Osteocyte (in vitro differentiated cells): ENCODE measurements at places on chromosomes 16 and 17. TPM values are rescaled to one million over a fixed set of nuclear protein-coding genes. Genes with fewer than 3 reads are reported as not detected.
A peak's percentile ranks its signal among the peaks of the same experiment; 100 is the strongest.

GRCh38 chr16:85350146-85350728, 238.0 kb upstream of the CIBAR2 start:
- H3K27me3 ChIP-seq: no peaks in the 10 kb centered on the region
- DNase-seq: no peak
- peaks cover 51% of the 10 kb centered on the region for H3K4me1 ChIP-seq

DNA sequence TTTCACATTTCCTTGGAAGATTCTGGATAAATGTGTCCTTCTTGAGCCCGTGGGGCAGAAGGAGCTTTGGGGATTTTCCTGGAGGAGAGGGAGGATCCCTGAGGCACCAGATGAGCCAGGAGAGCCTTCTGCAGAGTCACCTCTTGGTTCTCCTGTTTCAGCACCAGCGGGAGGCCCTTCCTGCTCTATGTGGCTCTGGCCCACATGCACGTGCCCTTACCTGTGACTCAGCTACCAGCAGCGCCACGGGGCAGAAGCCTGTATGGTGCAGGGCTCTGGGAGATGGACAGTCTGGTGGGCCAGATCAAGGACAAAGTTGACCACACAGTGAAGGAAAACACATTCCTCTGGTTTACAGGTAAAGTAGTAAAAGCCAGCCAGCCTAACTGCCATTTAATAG, 77.1 kb downstream of the ARSG start:
- H3K4me1 ChIP-seq: no peaks in the 10 kb centered on the region
- H3K36me3 ChIP-seq: no peaks in the 10 kb centered on the region
- no peak overlapping the region for H3K4me3 ChIP-seq

The RNF112 gene
- total RNA-seq: 0.39 and 0.89 TPM in 2 replicates

GRCh38 chr17:45149669-45150664, 1.7 kb downstream of the HEXIM1 start:
- no peaks in the 10 kb centered on the region for H3K27me3 ChIP-seq
- peaks cover 33% of the 10 kb centered on the region for H3K4me1 ChIP-seq
- no peak for DNase-seq
- peak overlapping the region; percentile 100 for H3K27ac ChIP-seq

DNA sequence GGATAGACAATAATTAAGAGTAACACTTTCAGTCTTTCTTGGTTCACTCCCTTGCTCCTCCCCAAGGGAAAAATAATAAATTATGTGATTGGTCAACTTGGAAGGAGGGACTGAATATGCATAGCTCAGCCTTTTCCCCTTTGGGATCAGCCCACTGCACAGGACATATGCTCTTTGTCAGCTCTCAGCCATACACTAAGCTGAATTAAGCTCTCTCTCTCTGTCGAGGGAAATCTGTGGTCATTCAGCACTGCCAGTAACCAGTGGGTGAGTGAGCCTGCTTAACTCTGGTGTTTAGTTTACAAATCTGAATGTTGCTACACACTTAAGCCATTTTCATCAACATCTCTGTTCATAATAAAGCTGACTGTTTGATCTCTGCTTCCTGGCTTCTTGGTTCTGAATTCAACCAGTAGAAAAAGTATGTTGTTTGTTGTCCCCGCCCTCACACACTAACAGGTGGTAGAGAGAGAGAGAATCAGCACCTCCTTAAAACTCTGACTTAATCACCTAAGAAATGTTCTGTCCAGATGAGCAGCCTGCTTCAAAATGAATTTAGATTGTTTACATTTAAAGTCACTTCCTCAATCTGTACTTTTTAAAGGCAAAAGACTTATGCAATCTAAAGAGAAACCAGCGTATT, 102.3 kb upstream of the C17orf78 start:
- H3K36me3 ChIP-seq: peaks cover 34% of the 10 kb centered on the region
- H3K4me1 ChIP-seq: no peaks in the 10 kb centered on the region
- H3K27me3 ChIP-seq: no peaks in the 10 kb centered on the region

- H3K27ac ChIP-seq: peak overlapping the region; percentile 92
- peak overlapping the region; percentile 81 for H3K4me3 ChIP-seq
- DNase-seq: no peak
- no peaks in the 10 kb centered on the region for H3K27me3 ChIP-seq
- no peaks in the 10 kb centered on the region for H3K36me3 ChIP-seq
- peaks cover 44% of the 10 kb centered on the region for H3K4me1 ChIP-seq
Measured at GRCh38 chr17:17683710-17684365, 2.6 kb downstream of the RAI1 start.

DNA sequence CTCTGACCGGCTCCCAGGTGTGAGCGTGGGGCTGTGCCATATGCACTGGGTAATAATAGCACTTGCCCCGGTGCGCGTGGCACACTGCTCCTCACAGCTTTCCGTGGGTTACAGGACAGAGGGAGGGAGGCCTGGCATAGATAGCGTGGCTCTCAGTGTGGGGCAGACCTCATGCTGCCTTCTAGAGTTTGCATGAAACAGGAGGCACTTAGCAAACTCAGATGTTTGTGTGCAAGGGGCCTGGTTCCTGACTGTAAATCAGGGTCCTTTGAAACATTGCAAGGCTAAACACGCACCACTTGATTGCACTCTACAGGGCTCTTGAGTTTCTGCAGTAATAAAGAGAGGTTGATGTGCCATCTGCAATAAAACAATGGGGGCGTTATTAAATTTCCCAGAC, 101.7 kb downstream of the RPTOR start:
- H3K27ac ChIP-seq: no peak overlapping the region
- DNase-seq: no peak
- H3K27me3 ChIP-seq: no peaks in the 10 kb centered on the region
- H3K4me1 ChIP-seq: peaks cover 61% of the 10 kb centered on the region

The KRT24 gene
- total RNA-seq: not detected in 2 replicates

The TP53TG3F gene
- total RNA-seq: not detected in 2 replicates

The ABCA3 gene
- 20.4 and 21.0 TPM in 2 replicates for total RNA-seq

The CDH8 gene
- total RNA-seq: 7.6 and 7.7 TPM in 2 replicates

- no peaks in the 10 kb centered on the region for H3K36me3 ChIP-seq
- no peak overlapping the region for H3K27ac ChIP-seq
- peaks cover 11% of the 10 kb centered on the region for H3K4me1 ChIP-seq
- H3K4me3 ChIP-seq: no peak overlapping the region
Measured at GRCh38 chr16:83231729-83232128, 576.0 kb upstream of the HSBP1 start.

The CPD gene
- total RNA-seq: 70.1 and 72.4 TPM in 2 replicates

DNA sequence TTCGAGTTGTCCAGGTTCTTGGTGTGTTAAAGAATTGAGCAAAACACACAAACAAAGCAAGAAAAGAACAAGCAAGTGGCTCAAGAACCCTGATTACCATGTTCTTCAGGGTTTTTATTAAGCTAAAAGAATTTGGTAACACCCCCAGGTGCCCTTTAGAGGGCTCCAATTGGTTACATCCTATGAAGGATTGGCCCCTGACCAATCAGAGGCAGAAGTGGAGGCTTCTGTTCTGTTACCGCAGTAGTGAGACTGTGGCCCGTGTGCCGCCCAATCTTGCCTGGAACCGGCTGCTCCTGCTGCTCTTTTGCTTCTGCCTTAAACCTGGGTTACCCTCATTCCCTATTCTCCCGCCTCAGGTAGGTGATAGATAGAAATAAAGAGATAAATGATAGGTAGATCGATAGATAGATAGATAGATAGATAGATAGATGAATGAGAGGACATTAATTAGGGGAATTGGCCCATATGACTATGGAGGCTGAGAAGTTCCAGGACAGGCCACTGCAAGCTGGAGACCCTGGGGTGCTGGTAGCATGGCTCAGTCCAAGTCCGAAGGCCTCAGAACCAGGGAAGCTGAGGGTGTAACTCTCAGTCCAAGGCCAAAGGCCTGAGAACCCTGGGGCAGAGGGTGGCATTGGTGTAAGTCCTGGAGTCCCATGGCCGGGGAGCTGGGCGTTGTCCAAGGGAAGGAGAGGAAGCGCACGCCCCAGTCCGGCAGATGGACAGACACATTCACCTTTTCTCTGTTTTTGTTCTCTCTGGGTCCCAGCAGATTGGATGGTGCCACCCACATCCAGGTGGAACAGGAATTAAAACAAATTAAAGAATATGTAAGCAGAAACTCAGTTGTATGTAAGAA, 3.5 kb upstream of the CA5A start:
- no peaks in the 10 kb centered on the region for H3K4me1 ChIP-seq
- H3K36me3 ChIP-seq: no peaks in the 10 kb centered on the region
- no peak overlapping the region for H3K27ac ChIP-seq

DNA sequence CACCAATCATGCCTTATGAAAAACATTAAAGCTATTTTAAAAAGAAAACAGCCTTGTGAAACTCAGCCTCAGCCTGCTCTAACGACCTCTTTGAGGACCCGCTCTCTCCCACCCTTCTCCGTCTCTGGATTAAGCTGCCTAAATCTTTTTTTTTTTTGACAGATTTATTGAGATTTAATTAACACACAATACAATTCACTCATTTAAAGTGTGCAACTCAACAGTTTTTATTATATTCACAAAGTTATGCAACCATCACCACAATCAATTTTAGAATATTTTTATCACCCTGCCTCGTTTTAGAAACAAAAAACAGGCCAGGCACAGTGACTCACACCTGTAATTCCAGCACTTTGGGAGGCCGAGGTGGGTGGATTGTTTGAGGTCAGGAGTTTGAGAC, 8.4 kb downstream of the CDR2L start:
- no peak overlapping the region for H3K27ac ChIP-seq
- no peaks in the 10 kb centered on the region for H3K27me3 ChIP-seq
- H3K36me3 ChIP-seq: no peaks in the 10 kb centered on the region
- no peak for DNase-seq

GRCh38 chr17:35257208-35257659, 14.4 kb downstream of the SLFN5 start:
- peaks cover 33% of the 10 kb centered on the region for H3K36me3 ChIP-seq
- peak overlapping the region; percentile 27 for H3K27ac ChIP-seq
- H3K27me3 ChIP-seq: no peaks in the 10 kb centered on the region
- H3K4me3 ChIP-seq: no peak overlapping the region

The PLXDC1 gene
- 17.1 and 19.7 TPM in 2 replicates for total RNA-seq

- DNase-seq: no peak
- H3K4me1 ChIP-seq: peaks cover 30% of the 10 kb centered on the region
- no peaks in the 10 kb centered on the region for H3K36me3 ChIP-seq
Measured at GRCh38 chr16:88747588-88748301, 37.3 kb downstream of the PIEZO1 start.

The SGSH gene
- 67.2 and 71.0 TPM in 2 replicates for total RNA-seq

The APRT gene
- 77.1 and 83.9 TPM in 2 replicates for total RNA-seq

- H3K4me3 ChIP-seq: no peak overlapping the region
- no peak for DNase-seq
- H3K27ac ChIP-seq: no peak overlapping the region
- peaks cover 49% of the 10 kb centered on the region for H3K27me3 ChIP-seq
- H3K36me3 ChIP-seq: no peaks in the 10 kb centered on the region
Measured at GRCh38 chr17:58049533-58049932, 33.7 kb upstream of the DYNLL2 start.

DNA sequence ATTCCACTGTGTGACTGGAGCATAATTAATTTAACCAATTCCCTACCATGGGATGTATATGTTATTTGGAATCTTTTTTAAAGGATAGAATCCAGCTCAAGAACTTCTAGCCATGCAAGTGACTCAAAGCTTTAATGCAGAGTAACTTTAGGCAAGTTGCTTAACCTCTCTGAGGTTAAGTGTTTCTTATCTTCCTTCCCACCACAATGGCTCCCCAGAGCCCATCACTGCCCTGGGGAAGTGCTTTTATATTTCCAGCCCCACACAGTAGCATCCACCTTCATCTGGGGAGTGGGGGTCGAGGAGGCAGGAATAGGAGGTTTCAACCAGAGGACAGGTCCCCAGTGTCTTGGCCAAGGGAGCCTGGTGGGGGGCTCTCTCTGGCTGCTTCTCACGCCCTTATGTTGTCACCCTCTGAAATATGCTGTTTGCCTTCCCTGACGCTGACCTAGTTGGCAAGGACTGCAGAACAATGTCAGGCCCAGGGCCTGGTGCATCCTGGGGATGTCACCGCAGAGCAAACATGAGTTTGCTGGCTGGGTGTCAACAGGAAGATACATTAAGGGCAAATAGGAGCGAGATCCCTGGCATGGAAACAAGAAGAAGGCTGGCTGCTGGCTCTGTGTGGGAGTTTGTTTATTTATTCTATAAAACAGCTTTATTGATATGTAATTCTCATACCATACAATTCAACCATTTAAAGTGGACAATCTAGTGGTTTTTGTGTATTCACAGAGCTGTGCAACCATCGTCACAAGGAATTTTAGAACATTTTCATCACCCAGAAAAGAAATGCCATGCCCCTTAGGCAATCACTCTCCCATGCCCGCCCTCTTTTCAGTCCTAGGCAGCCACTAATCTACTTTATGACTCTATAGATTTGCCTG, 46.6 kb upstream of the WSB1 start:
- no peaks in the 10 kb centered on the region for H3K36me3 ChIP-seq
- no peak overlapping the region for H3K27ac ChIP-seq
- H3K4me3 ChIP-seq: no peak overlapping the region
- peaks cover 31% of the 10 kb centered on the region for H3K27me3 ChIP-seq

- no peak for DNase-seq
- H3K4me1 ChIP-seq: no peaks in the 10 kb centered on the region
- no peaks in the 10 kb centered on the region for H3K27me3 ChIP-seq
- no peaks in the 10 kb centered on the region for H3K36me3 ChIP-seq
- H3K4me3 ChIP-seq: no peak overlapping the region
- H3K27ac ChIP-seq: no peak overlapping the region
Measured at GRCh38 chr16:17246974-17247732, 223.6 kb downstream of the XYLT1 start.

The DOC2A gene
- total RNA-seq: 1.3 TPM in 2 replicates

The TMEM92 gene
- 4.3 and 6.6 TPM in 2 replicates for total RNA-seq

The VTN gene
- 0.70 and 0.97 TPM in 2 replicates for total RNA-seq

The PARD6A gene
- 4.1 and 4.6 TPM in 2 replicates for total RNA-seq

The CHD9NB gene
- 3.4 and 4.8 TPM in 2 replicates for total RNA-seq

The GAST gene
- not detected in 2 replicates for total RNA-seq

The SBK1 gene
- 4.9 and 5.0 TPM in 2 replicates for total RNA-seq

The FBRS gene
- 66.5 and 67.4 TPM in 2 replicates for total RNA-seq

- H3K27ac ChIP-seq: no peak overlapping the region
- no peak for DNase-seq
- H3K36me3 ChIP-seq: no peaks in the 10 kb centered on the region
- H3K4me3 ChIP-seq: no peak overlapping the region
- no peaks in the 10 kb centered on the region for H3K4me1 ChIP-seq
Measured at GRCh38 chr16:79519448-79519847, 81.1 kb downstream of the MAF start.

The ARL6IP1 gene
- total RNA-seq: 95.4 and 97.9 TPM in 2 replicates

- no peaks in the 10 kb centered on the region for H3K27me3 ChIP-seq
- H3K36me3 ChIP-seq: peaks cover 21% of the 10 kb centered on the region
- peak overlapping the region; percentile 54 for H3K27ac ChIP-seq
- peaks cover 9% of the 10 kb centered on the region for H3K4me1 ChIP-seq
- no peak for DNase-seq
- no peak overlapping the region for H3K4me3 ChIP-seq
Measured at GRCh38 chr16:508884-509736, 18.4 kb upstream of the CAPN15 start.

The QRICH2 gene
- total RNA-seq: 6.3 and 7.3 TPM in 2 replicates

- no peaks in the 10 kb centered on the region for H3K4me1 ChIP-seq
- H3K27me3 ChIP-seq: no peaks in the 10 kb centered on the region
- no peaks in the 10 kb centered on the region for H3K36me3 ChIP-seq
- H3K4me3 ChIP-seq: no peak overlapping the region
- no peak for DNase-seq
- H3K27ac ChIP-seq: no peak overlapping the region
Measured at GRCh38 chr16:5982979-5983378, 885.4 kb upstream of the EEF2KMT start.
